WTC11 (cell line): ENCODE measurements at places on chromosomes 12 and 14.

DNA sequence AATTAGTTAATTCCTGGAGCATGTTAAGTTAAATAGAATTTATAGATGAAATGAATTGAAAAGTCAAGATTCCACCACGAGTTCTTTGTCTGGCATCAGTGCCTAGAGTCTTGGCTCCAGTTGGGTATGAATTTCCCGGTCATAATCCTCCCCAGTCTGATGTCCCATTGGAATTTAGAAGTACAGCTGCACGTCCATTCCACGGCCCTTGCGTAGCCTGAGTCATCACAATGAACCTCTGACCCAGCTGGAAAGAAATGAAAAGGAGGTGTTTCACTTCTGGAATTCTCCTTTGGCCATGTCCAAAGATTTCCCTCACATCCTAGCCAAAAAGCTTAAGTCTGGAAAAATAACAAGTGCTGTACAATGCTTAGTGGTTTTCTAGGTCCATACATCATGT is 122.7 kb downstream of the KICS2 start:
- no peak for DNase-seq

DNA sequence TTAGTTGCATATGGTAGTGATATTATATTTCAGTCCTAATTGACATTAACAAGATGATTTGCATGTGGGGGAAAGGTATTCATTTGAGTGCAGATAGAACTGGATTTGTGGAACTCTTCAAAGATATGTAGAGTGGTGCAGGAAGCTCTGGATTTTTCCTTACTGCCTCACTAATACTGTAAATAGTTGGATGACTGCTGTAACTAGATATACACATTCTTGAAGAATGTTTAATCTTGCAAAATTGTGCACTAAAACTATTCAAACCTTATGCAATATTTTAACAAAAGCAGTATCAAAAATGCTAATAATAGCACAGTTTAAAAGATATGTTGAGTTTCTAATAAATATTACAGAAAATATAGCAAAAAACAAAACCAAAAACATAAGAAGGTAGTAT is 43.1 kb upstream of the ATF7IP start:
- no peak for DNase-seq

DNA sequence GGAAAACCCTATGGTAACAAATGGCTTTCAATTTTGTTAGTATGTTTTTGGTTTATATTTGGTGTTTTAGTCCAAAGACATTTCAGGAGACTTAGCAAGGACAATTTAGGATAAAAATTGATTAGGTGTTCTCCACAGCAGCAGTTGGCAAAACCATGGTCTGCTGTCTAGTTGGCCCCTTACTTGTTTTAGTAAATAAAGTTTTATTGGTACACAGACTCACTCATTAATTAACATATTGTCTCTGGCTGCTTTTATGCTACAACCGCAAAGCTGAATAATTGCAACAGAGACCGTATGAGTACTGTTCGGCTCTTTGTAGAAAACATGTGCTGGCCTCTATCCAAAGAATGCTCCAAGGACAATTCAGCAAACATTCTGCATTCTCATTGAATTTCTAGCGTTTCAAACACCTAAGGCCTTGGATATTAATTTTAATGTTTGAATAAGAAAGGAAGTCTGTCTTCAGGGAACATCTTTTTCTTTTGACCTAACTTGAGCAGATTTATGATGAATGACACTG is 77.7 kb downstream of the CCDC92 start:
- no peak for DNase-seq

- peak; percentile 45 for DNase-seq
Measured at GRCh38 chr12:81758421-81759189, 545 bp downstream of the PPFIA2 start.

DNA sequence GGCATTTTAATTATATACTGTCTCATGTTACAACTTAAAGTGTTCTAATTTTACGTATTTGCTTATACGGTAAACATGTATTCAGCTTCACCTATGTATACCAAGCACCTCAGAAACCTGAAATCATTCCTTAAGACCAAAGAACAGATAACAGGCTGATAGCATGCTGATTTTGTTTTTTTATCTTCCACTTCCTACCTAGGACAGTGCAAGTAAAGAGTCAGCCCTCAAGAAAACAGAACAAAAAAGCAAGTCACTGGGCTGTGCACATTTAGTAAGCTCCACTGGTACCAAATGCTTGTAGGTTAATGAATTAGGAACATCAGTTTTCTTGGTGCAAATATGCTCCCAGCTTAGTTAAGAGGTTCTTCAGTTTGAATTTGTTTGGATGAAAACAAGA is 611.3 kb downstream of the VRK1 start:
- no peak for DNase-seq

DNA sequence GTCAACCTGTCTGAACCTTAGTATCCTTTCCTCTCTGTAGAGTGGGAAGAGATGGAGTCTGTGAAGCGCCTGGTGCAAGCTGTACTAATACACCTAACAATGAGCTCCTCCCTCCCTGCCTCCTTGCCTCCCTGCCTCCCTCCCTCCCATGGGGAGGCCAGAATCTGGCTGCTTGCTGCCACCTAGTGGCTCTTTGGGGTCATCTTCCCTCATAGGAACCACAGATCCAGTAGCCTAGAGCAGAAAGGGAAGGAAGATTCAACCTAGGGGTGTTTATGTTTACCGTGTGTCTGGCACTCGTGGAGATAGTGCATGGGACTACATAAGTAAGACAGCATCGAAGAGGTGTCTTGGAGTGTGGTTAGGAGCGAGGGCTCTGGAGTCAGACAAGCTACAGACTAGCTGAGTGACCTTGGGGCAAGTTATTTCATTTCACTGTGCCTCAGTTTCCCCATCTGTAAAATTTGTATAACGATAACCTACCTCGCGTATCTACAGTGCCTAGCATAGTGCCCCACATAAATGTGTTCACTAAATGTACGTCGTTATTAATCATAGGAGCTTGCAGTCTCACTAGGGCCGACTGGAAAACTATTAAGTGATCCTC is 35.5 kb upstream of the TSPAN9 start:
- DNase-seq: peak; percentile 76

DNA sequence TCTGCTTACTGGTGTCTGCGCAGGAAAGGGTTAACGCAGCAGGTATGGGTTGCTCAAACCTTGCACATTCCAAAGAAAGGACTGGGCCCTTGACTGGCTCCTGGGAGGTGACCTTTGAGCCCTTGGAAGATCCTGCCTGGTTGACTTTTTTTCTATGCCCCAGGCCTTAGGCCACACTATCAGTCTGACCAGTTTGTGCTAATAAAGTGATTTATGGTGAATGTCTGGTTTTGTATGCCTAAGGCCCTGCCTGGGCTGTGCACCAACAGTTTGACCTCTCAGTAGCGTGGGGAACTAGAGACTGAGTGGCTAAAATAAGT is 61.4 kb upstream of the SCN8A start:
- DNase-seq: no peak

DNA sequence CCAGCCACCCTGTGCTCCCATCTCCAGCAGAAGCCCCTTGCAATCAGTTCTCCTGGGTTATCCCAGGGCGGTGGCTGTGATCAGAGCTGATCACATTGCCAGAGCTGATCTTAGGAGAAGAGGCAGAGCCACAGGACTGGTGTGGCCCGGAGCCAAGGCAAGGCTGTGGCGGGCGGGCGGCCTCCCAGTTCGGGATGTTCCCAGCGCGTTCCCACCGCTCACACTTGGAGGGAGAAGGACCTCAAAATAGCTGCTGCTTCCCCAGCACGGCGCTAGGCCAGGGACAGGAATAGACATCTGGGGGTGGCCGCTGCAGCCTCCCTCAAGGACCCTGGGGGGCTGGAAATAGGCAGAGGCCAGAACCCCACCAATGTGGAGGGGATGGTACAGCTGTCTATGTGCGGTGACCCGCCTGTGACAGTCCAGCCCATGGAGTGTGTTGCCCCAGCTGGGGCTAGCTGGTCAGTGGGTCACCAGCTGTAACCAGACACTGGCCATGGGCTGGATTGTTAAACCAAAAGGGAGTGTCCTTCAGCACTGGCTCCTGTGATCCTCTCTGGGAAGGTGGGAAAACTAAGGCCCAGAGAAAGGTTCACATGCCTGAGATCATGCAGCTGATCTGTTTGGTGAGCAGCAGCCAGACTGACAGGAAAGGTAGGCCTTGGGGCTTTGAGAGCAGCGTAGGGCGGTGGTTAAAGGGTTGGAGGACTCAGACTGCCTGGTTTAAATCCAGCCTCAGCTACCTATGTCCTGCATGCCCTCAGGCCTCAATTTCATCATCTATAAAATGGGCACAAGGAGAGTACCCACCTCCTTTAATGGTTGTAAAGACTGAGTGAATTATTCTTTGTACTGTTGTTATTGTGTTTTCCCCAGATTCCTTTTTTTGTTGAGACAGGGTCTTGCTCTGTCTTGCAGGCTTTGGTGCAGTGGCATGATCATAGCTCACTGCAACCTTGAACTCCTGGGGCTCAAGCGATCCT is 8.0 kb upstream of the POP5 start:
- no peak for DNase-seq

DNA sequence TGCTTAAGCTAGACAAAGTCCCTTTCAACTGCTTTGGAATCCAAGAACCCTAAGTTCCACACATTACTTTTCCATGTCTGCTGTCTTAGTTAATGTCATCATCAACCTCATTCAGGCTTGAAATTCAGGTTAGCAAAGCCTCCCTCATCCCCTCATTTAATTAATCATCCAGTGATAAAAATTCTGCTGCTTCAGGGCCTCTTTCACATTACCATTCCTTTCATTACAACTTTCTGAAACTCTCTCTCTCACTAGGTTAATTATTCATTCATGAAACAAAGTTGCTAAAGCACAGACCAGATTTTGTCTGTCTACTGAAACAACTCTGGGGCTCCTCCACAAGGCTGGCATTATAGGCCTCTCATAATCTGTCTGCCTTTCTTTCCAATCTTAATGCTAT is 9.4 kb upstream of the VTI1B start:
- DNase-seq: no peak

DNA sequence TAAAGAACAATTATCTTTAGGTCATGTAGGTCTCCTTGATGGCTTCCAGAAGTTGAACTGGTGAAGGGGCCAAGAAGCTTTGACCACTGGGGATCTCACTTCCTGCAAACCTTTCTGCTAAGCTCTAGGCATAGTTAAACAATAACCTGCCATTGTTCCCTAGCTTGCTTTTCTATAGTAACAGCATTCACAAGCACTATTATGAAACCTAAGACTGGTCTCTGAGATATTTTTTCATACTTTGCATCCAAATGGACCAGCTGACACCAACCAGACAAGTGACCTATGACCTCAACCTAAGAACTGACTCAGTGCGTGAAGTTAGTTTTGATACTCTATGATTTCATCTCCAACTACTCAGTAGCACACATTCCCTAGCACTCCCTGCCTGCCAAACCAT is 129.1 kb downstream of the PTPRB start:
- DNase-seq: no peak

DNA sequence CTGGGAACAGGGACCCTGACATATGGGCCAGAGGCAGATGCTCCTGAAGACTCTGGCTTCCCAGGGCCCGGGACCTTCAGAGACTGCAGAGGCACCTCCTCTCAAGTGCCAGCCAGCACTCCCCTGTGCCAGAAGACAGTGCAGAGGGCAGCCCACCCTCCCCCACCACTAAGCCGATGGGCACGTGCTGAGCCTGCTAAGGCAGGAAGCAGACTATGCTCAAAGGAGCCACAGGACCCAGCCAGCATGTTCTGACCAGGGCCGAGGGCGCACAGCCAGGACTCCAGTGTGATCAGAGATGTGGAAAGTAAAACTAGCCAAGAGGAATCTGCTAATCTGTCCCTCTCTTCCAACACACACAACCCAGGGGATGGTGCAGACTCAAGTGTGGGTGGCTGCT is 29.8 kb downstream of the DIO3 start:
- no peak for DNase-seq

- no peak for DNase-seq
Measured at GRCh38 chr12:10220398-10221077, 7.9 kb downstream of the GABARAPL1 start.

GRCh38 chr14:45083617-45083975 is 320 bp upstream of the PRPF39 start:
- DNase-seq: no peak

DNA sequence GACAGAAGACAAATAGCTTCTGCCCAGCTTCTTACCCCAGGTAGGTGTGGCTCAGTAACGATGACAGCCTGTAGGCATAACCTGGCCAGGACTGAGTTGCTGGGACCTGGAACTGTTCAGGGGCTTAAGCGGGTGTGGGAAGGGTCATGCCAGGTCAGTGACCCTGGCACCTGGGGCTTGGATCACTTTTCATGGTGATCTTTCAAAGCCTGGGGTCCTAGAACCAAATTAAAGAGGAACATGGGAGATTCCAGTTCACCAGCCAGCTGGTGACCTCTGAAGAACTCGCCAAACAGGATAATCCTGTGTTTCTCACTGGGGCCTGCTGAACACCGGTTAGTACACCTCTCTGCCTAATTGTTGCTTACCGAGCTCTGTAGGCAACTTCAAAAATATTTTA is 102.6 kb upstream of the LMNTD1 start:
- no peak for DNase-seq

- no peak for DNase-seq
Measured at GRCh38 chr12:5307065-5307464, 124.8 kb upstream of the NTF3 start.

- DNase-seq: no peak
Measured at GRCh38 chr12:64687816-64688215, 71.4 kb downstream of the GNS start.

- DNase-seq: no peak
Measured at GRCh38 chr14:47596232-47596631, 79.2 kb downstream of the MDGA2 start.

- DNase-seq: peak; percentile 76
Measured at GRCh38 chr12:3456809-3457208, 34.2 kb upstream of the PRMT8 start.

DNA sequence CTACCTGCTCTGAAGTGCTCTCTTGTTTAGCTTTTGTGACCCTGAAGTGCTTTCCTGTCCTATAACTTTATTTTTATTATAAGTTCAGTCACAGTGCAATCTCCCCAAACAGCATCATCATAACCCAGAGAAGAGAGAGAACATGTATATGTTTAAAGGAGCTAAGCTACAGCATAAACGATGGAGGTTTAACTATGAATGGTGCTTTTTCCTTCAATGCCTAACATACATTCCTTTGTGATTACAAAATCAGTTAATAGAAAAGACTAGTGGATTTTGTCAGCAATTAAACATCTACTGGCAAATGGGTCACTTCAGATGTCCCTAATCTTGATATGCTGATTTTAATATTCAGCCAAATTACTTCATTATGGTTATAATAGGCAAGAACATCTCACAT is 46.4 kb downstream of the ZFYVE21 start:
- DNase-seq: no peak
